ENCODE measurements at places on chromosomes 7 and 10.

DNA sequence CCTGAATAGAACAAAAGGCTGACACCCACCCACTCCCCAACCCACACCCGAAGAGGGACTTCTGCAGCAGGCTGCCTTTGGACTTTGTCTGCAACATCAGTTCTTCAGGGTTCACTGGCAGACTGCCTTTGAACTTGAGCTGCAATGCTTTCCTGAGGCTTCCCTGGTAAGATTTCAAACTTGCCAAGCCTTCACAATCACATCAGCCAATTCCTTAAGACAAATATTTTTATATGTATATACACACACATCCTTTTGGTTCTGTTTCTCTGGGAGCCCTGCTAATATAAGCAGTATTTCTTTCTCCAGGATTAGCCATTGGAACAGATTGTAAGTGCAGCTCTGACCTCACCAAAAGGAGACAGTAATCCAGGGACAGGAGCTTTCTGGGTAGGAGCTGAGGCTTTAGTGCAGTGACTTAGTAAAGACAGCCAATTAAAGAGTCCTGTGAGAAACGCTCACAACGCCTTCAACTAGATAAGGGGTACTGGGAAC, 55.6 kb upstream of the KMT2E start:
- DNase-seq: no peak

DNA sequence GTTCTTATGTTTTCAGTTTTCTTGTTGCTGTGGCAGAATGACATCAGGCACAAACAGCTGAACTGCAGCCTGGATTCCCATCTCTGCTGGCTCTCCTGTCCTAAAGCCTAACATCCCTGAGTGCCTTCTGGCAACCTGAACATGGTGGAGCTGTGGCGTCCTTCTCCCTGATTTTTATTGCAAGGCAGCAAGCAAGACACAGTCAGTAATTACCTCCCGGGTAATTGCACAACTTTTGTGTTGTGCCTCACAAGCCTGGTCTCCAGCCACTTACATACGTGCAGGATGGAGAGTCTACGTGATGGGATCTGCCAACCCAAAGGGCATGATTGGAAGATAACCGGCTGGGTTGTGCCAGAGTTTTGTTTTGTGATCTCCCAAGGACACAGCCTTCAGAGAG, 116.1 kb upstream of the PARD3 start:
- DNase-seq: no peak

GRCh38 chr7:2416650-2417049, 13.2 kb downstream of the CHST12 start:
- no peak for DNase-seq

DNA sequence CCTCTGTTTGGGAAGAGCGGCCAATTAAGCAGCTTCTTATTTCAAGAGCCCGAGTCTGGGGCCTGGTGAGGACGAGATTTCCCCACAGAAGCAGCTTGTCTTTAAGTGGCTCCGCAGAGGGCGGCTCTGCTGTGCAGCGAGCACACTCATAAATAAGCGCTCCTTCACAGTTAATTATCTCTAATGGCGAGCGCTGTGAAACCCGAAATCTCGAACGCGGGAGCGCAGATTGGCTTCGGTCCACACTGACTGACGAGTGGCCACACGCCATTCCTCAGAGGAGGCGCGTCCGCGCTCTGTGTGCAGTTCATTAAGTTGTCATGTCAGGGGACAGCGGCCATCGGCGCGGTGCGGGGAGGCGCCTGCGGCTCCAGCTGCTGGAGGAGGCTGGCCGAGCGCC, 560.9 kb downstream of the DNAJB6 start:
- no peak for DNase-seq

GRCh38 chr7:143222782-143223181, 945 bp downstream of the TAS2R40 start:
- no peak for DNase-seq

Measured in NCI-H1930 (cell line).